Spinal cord (tissue), 10 donors: ENCODE measurements at places on chromosomes 6 and 20. TPM values are rescaled to one million over a fixed set of nuclear protein-coding genes. Genes with fewer than 3 reads are reported as not detected.

Gene FAM184A
- polyA plus RNA-seq = 44.2 TPM

Gene PPP1R16B
- 47.0 TPM for polyA plus RNA-seq

DNA sequence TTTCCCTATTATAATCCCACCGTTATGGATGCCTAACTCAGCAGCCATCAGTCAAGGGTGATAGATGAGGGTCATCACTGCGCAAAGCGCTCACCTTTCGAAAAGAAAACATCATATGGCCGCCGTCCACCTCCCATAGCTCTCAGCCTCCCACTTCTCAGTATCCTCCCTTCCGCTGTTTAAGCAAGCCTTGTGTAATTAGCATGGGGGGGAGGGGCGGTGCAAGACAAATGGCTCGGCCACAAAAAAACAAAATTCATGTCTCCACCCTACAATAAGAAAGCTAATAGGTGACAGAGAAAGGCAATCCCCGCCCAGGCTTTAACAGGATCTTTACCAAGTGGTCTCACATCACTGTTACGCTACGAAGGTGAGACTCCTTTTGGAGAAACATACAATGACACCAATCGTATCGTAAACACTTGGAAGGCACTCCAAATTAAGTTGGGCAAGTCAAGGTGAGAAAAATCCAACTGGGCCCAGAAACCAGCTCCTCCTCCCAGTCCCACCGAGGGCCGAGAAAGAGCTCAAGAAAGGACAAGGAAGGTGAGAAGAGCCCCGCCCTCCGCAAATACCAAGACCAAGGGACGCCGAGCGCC is 645 bp downstream of the DDX39B start:
- DNase-seq = no peak

DNA sequence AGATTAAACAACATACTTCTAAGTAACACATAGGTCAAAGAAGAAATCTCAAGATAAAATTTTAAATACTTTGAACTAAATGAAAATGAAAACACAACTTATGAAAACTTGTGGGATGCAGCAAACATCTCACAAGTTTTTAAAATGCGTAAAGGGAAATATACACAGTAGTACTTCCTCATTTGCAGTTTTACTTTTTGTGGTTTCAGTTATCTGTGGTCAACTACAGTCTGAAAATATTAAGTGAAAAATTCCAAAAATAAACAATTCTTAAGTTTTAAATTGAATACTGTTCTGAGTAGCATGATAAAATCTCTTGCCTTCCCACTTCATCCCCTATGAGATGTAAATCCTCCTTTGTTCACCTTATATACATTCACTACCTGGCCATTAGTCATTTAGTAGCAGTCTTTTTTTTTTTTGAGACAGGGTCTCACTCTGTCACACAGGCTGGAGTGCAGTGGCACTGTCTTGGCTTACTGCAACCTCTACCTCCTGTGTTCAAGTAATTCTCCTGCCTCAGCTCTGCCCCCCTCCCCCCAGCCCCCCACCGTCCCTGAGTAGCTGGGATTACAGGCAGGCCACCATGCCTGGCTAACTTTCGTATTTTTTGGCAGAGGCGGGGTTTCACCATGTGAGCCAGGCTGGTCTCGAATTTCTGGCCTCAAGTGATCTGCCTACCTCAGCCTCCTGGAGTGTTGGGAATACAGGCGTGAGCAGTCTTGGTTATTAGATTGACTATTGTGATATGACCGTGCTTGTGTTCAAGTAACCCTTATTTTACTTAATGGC is 154.6 kb upstream of the AHI1 start:
- no peak for DNase-seq

DNA sequence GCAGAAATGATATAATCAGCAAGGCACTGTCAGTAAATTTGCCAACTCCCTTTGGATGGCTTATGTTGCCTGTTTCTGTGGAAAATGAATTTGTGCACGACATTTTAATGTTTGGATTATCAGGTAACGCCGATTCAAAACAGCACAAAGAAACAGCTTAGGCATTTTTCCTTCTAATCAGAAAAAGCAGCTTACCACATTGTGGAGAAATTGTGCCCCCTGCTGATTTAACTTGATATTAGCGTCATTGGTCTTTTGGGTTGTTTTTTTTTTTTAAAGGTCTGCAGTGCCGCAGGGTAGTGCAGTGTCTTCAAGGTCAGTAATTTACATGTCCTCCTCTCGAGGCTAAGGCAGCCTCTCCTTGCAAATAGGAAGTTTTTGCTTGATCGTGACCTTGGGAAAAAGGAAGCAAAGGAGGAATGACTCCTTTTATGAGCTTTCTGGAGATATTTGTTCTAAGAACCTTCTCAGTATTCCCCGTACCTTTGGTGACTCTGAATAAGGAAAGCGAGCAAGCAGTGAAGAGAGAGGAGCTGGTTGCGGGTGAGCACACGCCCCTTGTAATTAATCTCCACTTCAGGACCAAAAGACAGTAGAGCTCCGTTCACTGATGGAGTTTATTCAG is 79.1 kb downstream of the ELOVL4 start:
- peak; percentile 97 for DNase-seq
